ENCODE measurements at places on chromosomes 1 and 21.

DNA sequence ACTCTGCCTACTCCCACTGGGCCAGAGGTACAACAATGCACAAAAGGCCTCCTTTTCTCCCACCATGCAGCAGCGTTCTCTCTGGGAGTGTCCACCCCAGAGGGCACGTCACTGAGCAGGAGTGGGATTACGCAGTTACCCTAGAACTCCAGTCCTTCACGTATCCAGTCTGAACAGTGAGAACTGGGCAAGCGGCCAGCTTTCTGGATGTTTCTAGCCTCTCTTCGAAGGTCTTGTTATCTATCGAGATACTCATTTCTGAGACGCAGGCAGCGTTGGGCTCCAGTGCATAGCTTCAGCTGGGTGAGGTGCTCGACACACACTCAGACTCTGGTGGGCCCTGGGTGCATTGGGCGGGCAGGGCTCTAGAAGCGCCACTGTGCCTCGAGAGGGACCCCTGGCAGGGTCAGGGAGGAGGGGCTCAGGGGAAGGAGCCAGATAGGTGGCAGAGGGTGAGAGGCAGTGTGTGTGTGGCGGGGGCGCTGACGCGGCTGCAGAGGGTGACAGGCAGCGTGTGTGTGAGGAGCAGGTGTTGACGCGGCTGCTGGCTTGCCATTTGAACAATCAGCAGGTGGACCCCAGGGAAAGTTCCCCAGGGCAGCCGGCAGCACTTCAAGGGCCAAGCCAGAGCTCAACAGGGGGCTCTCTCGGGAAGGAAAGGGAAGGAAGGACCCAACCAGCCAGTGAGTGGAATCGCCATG, 27.9 kb downstream of the PRDM15 start:
- DNase-seq = no peak

DNA sequence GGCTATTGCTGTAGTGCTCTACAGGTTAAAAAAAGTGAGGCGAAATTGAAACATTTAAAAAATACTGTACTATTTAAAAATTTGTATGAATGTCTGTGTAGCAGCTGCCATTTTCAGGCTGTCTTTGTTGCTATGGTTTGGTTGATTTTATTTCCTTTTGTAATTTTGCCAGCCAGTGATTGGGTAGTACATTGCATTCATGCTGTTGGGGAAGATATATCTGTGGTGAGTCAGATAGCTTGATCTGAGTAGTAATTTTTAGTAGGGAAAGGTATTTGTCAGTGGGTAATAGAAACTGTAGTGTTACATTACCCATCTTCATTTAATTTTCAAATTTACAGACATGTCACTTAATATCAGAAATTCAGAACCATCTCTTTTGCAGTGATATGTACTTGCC, 15.0 kb downstream of the NFIA start:
- DNase-seq = peak; percentile 85

DNA sequence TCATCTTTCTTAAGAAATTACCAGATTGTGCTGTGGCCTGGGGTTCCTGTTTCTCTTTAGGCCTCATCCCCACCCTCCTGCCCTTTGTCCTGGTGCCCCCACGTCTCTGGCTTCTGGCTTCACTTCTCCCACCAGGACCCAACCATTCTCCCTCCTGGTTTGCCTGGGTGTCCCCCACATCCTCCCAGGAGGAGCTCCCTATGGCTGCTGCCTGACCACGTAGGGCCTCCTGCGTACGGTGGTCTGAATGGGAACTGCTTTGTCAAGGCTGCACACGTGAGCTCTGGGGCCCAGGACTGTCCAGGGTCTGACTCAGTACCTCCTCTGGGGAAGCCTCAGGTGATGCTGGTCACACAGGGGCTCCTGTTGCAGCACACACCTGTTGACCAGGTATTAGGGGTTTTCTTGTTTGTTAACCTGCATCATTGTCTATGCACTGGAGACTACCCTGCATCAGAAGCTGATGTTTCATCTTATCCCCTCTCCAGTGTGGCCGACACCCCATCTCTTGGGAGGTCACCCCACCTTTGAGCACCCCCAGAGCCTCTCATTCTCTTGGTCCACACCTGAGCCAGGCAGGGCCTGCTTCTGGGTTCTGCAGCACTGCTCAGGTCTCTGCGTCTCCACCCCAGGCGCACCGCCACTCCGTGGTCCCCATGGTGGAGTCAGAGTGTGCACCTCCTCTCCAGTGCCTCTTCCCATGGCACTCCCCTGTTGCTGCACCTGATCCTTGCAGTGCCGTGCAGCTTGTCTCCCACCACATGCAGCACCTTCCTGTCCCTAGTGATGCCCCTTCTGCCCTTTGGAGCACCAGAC, 65.8 kb downstream of the S100B start:
- no peak for DNase-seq

GRCh38 chr1:156961709-156962108, 41.3 kb downstream of the LRRC71 start:
- DNase-seq = peak; percentile 14

GRCh38 chr1:96804648-96805047, 83.1 kb downstream of the PTBP2 start:
- no peak for DNase-seq

DNA sequence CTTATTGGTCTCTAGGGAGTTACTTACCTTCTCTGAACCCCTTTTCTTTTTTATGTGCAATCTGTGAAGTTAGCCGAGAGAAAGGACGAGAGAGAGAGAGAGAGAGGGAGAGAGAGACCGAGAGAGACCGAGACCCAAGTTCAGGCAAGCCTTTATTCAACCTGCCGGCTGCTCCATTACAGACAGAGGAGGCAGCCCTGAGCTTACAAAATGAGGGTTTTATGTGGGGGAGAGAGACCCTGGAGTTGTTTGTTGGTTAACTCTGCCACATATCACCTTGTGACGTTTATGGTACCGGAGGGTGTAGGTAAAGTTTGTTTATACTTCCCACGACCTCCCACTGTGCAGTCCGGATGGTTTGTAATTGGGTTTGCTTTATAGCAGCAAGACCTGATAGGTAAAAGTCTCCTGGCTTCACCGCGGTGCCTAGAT, 1.5 kb upstream of the MCOLN3 start:
- DNase-seq = no peak
